ENCODE measurements at places on chromosomes 11 and 22.
A peak's percentile ranks its signal among the peaks of the same experiment; 100 is the strongest.

DNA sequence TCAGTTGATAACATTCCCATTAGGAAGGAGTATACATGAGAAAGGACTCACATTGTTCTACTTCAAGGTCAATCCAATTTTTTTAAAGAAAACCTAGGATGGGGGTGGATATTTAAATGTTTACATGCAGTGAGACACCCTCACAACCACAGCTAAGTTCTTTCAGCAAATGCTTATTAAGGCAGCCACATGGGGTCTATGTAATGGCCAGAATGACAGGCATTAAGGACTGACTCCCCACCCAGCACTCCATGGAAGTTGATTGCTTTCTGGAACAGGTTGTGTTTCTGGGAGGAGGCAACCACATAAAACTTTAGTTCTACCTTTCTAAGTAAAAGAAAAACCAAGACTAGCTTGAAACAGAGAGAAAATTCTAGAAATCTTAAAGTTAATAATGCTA is 662.0 kb upstream of the CCDC90B start:
- DNase-seq: no peak

DNA sequence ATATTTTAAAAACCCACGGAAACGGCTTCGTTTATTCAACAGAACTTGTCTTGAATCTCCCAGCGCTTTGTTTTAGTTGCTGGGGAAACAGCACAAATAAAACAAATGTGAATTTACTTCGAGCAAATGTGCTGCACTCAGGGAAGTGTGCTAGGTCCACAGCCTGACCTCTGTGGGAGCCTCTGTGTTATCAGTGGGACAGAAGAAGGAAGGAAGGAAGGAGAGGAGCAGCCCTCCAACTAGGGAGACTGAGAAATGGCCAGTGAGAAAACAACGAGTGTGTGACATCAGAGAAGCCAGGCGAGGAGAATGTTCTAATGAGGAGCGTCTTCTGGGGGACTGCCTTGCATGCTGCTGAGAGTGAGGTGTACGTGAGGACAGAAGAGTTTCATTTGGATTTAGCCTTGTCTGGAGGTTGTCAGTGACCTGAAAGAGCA is 42.7 kb downstream of the PPP6R3 start:
- DNase-seq: peak; percentile 71

DNA sequence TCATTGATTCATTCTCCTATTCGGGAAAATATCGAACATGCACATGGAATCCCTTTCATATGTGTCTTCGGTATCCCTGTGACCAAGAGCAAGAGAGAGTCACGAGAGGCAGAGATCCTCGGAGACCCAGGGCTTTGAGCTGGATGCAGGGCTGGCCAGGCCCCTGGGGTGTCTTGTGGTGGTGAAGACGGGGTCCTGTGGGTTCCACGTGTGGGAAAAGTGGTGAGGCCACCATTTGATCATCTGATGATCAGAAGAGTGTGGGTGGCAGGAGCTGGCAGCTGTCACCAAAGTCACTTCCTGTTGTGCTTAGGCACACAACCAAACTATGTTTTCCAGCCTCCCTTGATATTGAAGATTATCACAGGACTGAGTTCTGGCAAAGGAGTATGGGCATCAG is 94.0 kb downstream of the BRD1 start:
- DNase-seq: no peak

DNA sequence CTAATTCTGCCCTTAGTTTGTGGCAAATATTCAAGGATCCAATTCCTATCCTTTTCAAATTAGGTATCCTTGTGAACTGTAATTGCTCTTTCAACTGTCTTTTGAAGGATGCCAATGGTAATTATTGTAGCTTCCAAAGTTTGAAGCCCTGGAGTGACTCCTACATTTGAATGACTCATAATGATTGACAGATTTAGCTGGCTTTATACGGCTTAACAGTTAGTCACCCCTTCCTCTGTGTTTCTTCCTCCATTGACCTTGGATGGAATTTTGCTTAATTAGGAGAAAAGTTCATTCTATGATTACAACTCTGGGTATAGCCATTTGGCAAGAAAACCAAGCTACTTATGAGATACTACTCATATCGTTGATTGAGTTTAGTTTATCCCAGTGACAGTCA is 639.3 kb upstream of the KIRREL3 start:
- DNase-seq: no peak

- no peak for DNase-seq
Measured at GRCh38 chr11:68200639-68201038, 12.5 kb downstream of the KMT5B start.

- no peak for DNase-seq
Measured at GRCh38 chr11:6414874-6415328, 4.0 kb downstream of the APBB1 start.

GRCh38 chr11:19905280-19905853 is 192.7 kb downstream of the NAV2 start:
- DNase-seq: peak; percentile 86

GRCh38 chr22:20423008-20423905 is 14.4 kb downstream of the SCARF2 start:
- DNase-seq: no peak

DNA sequence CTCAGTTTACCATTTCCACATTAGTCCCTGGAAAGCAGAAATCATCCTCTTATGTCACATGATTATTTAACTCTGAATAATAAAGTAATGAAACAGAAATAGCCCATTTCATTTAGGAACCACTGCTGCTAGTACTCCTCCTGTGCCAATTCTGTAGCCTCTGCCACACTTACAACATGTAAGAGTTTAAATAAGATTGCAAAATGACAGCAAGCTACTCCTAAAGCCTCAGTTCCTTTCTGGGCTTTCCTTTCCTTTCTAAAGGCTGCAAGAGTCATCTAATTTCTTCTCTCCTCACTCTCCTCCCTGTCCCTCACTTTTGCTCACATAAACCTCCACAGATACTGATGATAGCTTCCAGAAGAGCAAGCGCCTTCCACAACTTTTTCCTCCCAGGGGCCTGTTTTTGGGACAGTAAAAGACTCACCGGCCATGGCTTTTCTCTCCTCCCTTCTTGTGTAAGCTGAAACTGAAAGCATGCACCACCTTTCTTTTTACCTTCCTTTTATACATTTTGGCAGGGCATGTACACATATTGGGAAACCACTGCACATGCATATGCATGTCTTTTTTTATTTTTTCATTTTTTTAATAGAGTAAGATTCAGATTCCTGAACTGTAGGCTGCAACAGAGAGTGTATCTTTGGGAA is 38.5 kb downstream of the CARD18 start:
- no peak for DNase-seq

GRCh38 chr11:7640816-7641215 is 32.5 kb downstream of the CYB5R2 start:
- no peak for DNase-seq

GRCh38 chr11:74546752-74547151 is 45.6 kb upstream of the POLD3 start:
- DNase-seq: peak; percentile 94

DNA sequence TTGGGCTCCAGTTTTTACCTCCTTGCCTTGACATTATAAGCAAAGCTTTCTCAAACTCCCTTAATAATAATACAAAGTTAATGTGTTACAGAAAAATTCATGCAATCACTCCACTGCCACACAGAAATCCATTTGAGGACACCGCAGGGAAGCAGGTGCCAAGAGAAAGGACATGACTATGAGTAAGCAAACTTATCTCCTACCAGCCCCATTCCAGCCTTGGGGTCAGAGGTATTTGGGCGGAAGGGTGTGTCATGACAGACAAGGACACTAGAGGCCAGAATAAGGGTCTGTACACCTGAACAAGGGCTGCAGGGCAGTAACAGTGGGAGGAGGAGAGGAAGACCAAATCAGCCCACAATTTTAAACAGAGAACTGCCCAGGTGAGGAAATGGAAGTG is 5.9 kb downstream of the GNG3 start:
- no peak for DNase-seq

- peak; percentile 34 for DNase-seq
Measured at GRCh38 chr22:43862074-43862881, at the start of gene SULT4A1. TSS of gene SULT4A1 (minus strand) at chr22:43862513. CDS start at chr22:43862382, 131 bp downstream.

DNA sequence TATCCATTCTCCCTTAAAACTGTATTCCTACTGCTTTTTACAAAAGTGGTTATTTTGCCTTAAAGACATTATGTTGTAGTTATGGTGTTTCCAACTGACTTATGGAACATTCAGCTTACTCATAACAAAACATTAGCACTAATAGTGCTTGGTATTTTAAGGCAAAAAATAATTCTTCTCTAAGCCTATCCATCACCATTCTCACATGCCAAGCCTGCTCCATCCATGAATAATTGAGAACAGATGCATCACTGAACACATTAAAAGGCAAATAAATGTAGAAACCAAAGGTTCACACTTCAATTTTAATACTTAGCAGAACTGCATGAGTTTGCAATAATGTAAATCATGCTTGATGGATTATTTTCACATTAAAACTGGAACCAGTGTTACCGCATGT is 42.3 kb upstream of the DDI1 start:
- no peak for DNase-seq

DNA sequence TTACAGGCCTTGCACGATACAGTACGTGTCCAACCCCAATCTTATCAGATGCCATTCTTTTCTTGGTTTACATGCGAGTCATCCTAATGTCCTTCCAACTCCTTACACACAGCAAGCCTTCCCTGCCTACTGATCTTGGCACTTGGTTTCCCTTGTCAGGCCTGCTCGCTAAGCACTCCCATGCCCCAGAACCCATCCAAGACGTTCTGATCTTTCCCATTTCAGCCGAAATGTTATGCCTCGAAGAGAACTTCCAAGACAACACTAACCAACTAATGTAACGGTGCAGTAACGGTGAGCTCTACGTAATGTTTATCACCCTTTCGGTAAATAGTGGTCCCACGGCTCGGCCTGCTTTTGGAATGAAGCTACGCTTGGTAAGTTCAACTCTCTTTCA is 521 bp downstream of the PES1 start:
- DNase-seq: no peak

DNA sequence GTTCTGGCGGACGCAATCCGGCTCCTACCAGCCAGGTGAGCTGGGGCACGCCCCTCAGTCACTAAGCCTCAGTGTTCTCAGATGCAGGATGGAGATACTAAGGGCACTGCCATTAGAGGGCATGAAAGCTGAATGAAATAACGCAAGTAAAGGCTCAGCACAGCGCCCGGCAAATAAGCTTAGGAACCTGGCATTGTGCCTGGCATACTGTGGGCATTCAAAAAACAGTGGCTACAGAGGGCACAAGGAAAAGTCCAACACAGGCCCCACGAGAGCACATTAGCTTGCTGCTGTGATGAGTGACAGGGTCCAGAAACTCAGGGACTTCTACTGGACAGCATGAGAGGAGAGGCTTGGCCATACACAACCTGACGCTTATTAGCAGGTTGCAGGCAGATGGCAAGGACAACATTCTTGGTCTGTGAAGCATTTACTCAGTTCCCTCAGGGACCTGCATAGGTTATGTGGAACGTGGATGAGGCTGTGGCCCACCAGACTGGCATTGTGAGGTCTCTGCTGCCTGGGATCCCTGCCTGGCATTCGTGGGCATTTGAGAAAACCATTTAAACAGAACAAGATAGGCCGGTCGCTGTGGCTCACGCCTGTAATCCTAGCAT is 12.2 kb downstream of the TXN2 start:
- no peak for DNase-seq

All from NCI-H2029 treated with DMSO at 0.1 percent for 48 hours (cell line).